Stimulated activated CD8-positive, alpha-beta memory T cell treated with anti-CD3 and anti-CD28 coated beads, Interleukin-15, amount 100 ng/mL, for 48 hours (primary cell): ENCODE measurements at places on chromosomes 1 and 21.

- no peak for DNase-seq
Observed at GRCh38 chr1:66757722-66758240, 5.5 kb downstream of the DYNLT5 start.

DNA sequence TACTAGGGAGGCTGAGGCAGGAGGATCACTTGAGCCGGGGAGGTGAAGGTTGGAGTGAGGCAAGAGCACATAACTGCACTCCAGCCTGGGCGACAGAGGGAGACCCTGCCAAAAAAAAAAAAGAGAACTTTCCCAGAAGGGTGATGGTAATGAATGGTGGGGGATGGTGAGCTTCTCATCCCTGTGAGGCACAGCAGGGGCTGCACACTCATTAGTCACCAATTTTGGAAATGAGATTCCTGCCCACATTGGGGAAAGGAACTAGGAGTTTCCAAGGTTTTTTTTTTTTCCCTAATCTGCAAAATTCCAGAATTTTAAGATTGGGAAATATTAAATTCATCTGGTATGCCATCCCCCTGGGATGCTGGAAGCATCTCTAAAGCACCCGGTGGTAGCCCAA lies 50.2 kb upstream of the SSBP3 start:
- no peak for DNase-seq

DNA sequence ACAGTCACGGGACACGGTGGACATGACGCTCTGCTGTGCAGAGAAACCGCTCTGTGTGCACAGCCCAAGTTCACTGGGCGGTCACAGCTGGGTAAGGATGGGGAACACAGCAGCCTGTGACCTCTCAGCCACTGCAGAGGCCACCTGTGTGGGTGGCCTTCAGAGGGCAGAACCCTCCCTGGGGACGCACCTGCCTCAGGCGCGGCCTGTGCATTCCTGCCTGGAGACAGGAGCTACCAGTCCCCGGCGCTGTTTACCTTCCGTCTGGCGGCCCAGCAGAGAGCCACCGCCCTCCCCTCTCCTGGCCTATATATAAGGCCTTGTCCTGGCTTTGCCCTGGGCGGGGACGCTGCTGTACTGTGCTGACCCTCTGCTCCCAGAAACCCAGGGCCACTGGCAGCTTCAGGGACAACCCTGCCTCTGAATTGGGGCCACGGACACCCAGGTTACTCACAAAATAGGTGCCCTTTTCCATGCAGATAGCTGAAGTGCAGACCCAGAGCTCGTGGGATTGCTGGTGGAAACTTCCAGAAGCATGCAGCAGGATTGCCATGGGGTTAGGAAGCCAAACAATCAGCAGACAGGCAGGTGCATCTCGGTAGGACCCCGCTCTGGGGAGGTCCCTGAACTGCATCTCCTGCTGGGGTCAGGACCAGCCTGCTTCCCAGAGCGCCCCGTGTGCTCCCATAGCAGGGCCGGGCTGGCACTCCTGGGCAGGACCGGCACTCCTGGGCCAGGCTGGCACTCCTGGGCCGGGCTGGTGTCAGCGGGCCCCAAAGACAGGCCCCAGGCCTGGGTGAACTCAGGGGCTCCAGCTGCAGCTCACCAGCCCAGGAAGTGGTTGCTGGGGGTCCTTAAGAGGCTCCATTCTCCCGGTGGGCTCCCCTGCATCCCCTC lies 83.6 kb downstream of the SIK1 start:
- DNase-seq, result no peak

GRCh38 chr1:30872033-30872947 lies 36.3 kb downstream of the SDC3 start:
- no peak for DNase-seq

DNA sequence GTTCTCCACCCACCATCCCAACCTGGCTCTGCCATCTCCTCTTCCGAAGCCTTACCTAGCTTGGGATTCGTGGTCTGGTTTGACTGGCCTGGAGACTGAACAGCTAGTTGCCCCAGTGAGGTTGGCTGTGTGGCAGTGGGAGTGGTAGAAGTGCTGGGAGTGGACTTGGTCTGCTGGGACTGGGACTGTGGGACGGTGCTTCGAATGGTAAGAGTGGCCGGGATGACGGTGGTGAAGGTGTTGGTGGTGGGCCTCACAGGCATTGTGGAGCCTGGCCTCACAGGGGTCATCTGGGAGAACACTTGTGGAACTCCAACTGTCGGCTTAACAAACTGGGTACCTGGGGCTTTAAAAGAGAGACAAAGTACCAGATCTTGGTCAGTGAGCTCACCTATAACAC lies 28.7 kb downstream of the PSMB4 start:
- DNase-seq, result no peak

GRCh38 chr1:46599059-46599970 lies 4.8 kb downstream of the MKNK1 start:
- DNase-seq, result no peak

DNA sequence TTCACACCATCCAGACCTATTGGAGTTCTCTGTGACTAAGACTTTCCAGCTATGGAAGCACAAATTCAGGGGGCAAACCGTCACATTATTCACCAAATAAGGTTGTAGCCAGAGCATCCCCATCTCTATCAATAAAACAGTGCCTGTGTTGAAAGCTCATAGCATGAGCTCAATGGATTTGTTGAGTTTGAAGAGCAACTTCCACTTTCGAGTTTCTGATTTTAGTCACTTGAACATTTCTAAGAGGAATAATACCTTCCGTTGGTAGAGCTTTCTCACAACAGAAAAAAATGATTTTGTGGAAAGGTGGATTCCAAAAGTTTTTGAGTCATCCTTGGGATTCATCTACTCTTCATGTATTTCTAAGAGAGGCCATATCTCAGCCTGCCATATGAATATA lies 13.0 kb upstream of the ELAVL4 start:
- no peak for DNase-seq

DNA sequence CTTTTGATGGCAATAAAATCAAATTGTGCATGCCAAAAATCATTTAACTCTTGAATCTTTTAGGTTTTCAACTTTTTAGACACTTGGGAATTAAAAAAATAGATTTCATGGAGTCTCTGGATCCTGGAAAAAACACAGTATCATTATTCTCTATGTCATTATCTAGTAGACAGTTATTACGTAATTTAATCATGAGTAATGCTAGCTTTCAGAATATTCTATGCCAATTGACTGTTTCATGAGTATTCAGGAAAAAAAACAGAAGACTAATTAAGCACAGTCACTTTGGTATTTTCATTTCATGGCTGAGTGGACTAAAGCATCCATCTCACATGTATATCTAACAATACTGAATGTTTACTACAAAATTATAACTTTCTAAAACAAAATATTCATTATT lies 44.0 kb downstream of the ODF2L start:
- no peak for DNase-seq

GRCh38 chr1:60068393-60069045 lies 5.1 kb downstream of the C1orf87 start:
- DNase-seq, result no peak

GRCh38 chr1:209767096-209767495 lies 11.2 kb downstream of the TRAF3IP3 start:
- no peak for DNase-seq

DNA sequence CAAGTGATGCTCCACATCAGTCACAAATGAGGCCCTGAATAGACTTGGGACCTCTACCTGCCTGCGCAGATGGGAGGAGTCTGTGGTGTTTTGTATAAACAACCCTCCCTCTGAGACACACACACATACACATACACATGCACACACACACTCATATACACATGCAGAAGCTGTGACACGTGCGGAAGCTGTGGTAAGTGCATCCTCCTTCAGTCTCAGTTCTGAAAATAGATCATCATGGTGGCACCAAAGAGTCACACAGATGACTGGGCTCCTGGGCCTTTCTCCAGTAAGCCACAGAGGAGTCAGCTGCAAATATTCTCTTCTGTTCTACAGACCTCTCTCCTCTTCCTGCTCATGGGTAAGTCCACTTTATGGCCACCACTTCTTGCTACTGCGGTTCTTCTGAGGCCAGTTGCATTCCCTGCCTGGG lies at the start of gene LY9:
TSS of gene LY9 (plus strand) at position 224 of the 433 bp plus-strand sequence. CDS start at position 238, 14 bp downstream.
- peak; percentile 68 for DNase-seq

GRCh38 chr1:200979574-200980451 lies 43.7 kb downstream of the KIF21B start:
- peak; percentile 48 for DNase-seq

DNA sequence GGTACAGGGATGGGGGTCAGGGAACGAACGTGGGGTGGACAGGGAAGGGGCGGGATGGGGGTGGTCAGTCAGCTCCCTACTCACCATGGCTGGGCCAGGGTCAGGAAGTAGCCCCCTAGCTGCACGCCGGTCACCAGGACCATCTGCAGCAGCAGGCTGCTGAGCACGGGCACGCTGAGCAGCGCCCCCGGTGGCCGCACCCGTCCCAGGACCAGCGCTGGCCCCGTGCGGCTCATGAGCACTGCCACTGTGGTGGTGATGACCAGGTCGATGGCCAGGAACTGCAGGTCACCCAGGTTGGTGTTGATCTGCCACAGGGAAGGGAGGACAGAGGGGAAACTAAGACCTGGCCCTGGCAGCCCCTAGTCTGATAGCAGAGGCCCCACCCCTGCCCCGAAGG lies 6.5 kb upstream of the MFAP2 start:
- no peak for DNase-seq

- peak; percentile 89 for DNase-seq
Observed at GRCh38 chr1:202957733-202958543, at the start of gene ADIPOR1. ADIPOR1 (minus strand) TSS chr1:202958312; CDS start chr1:202951070, 7,242 bp downstream.

DNA sequence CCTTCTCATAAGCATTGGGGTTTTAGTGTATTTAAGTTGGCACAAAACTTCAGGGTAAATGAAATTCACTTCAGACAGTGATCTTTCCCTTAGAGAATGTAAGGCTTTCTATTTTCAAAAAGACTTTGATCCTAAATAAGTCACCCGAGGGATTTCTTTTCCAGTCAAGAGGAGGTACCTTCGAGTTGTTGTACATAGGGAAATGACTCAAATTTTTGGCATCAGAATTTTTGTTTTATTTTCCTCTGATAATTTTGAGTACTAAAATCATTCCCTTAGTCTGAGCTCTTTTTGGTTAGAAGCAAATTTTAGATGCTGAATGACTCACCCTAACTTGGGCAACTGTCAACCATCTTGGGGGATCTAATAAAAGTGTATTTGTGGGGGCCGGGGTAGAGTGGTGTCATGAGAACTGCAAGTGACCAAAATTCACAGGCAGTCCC lies 193.9 kb downstream of the DHRS3 start:
- DNase-seq, result no peak
